ENCODE measurements at places on chromosomes 7 and 10.

DNA sequence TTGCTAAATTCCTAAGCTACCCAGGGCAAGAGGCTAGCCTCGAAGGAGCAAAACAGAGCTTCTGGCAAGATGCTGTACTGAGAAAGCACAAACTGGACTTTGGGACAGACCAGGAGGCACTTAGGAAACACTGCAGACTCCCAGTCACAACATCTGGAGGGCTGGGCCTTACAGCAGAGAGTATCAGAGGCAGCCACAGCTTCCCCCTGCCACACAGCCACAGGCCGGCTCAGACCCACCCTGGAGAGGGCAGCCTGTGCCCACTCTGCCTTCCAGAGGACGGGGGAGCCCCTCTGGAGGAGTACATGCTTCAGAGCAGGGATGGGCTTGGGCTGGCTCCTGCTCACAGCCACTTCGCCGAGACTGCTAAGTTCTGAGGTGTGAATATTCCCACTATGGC, 17.4 kb downstream of the ESYT2 start:
- DNase-seq: no peak

GRCh38 chr10:125102246-125102645, 58.1 kb downstream of the CTBP2 start:
- DNase-seq: no peak

DNA sequence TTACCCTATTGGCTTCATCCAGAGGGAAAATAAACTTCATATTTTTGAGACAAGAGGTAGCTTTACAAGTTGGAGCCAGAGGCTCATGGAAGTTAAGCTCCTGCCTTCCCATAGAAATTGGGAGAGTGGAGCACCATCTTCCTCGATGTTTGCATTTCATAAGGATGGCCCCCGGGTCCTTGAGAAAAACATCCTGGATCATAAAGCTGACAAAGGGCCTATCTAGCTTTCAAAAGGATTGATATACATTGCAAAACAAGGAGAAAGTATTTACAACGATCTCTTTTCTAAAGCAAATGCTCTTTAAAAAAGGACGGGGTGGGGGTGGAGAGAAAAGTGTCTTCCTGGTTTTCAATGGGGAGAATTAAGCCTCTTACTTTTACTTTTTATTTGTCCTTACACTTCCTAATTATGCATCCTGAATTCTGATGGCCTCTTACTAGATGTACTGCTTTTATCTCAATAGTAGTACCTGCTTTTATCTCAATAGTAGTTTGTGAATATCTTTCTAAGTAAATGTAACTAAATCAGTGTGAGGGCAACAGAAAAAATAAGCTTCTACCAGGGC, 65.6 kb downstream of the PTPRZ1 start:
- no peak for DNase-seq

GRCh38 chr7:20219446-20220292, 2.5 kb upstream of the MACC1 start:
- no peak for DNase-seq

DNA sequence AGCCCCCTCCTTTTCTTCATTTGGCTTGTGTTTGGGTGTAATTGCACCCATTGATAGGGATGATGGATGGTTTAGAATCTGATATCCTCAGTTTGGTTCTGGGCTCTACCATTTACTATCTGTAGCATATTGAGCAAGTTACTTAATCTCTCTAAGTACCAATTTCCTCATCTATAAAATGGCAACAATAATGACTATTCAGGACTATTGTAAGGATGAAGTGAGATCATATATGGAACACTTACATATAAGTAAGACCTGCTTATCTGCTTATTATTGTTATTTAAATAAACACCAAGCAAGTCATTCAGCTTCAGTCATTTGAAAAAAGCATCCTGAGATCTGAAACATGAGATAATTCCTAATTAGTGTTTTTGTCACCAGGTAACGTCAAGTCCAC, 127.0 kb downstream of the SEC23IP start:
- DNase-seq: no peak

GRCh38 chr7:55344840-55345239, 20.3 kb upstream of the LANCL2 start:
- DNase-seq: no peak

DNA sequence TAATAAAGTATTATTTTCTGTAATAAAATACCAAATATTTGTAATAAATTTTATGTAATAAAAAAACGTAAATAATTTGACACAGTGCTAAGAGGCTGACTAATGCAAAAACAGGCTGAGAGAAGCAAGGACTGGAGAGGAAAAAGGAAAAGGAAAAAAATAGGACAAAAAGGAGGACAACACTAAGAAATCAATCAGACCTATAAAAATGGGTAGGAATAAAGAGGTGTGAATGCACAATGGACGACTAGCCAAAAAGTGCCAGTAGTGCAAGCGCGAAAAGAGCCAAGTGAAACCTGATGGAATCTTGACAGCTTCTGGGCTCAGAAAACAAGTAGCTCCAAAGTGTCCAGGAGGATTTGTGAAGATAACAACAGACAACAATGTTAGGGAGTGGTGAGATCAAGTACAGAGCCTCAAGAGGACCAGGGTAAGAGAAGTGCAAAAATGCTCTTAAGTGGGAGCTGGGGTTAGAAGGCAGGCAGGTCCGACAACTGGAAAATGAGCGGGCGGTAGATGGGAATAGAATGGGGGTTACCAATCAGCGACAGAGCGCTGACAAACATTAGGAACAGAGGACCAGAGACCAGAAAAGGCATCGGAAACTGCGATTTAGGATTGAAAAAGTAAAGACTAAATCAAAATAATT, 1.2 kb downstream of the BRAF start:
- DNase-seq: no peak

DNA sequence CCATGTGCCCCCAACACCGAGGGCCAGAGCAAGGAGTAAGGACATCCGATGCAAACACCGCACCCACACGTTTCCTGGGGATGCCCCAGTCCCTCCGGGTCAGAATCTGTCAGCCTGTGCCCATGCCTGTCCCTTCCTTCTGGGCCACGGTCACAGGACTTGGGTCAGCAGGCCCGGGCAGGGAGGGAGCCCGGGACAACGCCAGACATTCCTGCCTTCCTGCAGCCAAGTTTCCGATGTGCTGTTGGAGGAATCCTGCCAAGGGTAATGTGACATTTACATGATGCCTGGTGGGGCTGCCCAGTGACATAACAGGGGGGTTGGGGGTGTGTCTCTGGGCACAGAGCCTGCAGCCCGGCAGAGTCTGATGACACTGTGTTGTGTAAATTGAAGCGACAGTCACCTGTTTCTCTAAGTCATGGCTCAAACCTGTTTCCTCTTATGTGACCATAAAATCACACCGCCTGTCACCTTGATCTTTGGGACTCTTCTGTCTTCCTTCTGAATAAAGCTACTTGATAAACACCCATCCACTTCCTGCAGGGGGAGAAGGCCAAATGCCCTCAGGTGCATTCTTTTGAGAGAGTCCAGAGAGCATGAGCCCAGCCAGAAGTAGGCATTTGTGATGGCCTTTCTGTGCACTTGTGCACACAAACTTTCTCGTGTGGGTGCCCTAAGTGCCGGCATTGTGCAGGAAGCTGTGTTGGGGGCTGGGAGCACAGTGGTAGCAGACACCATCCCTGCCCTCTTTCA, 175.3 kb upstream of the RHEB start:
- no peak for DNase-seq

DNA sequence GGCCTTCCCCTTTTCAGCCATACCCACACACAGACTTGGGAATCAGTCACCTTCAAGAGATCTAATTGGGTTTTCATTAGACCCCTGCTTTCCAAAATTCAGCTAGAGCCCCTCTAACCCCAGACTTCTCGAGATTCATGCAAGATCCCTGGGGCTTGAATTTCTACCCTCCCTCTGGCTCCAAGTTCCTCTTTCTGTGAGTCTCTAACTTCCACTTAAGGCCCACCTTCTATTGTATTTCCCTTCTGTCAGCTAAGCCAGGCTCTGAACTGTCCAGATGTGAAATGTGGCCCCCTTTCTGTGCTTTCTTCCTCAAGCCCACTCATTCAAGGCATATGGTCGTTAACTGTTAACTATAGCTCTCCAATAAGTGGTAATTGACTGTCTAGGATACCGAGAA, 132.2 kb downstream of the ZNF365 start:
- DNase-seq: no peak

- DNase-seq: no peak
These were observed 18.6 kb downstream of the NPFFR1 start for GRCh38 chr10:70265032-70265689.

DNA sequence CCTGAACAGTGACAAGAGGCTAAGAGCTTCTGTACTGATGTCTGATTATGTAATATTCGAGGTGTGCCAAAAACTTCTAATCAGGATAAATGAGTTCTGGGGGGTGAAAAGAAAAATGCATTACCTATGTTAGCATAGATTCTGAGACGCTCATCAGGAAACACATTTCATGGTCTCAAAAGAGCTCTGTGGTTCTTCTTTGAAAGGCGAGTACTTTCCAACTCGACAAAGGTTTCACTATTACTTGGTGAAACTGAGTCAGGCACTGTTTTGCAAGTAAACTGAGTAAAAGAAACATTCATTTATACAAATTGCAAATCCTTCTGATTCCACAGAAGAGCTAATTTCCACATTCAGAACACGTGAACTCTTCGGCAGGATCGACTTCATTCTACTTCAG, 523.2 kb downstream of the GATA3 start:
- no peak for DNase-seq

GRCh38 chr7:44882899-44883298, 2.4 kb downstream of the PURB start:
- no peak for DNase-seq

All from hypothalamus (tissue), 51 donors.